ENCODE measurements at places on chromosomes 3 and 15.

GRCh38 chr3:40843851-40844548 lies 319.2 kb downstream of the ZNF621 start:
- DNase-seq: no peak

GRCh38 chr15:84099181-84099580 lies 136.4 kb upstream of the GOLGA6L4 start:
- no peak for DNase-seq

DNA sequence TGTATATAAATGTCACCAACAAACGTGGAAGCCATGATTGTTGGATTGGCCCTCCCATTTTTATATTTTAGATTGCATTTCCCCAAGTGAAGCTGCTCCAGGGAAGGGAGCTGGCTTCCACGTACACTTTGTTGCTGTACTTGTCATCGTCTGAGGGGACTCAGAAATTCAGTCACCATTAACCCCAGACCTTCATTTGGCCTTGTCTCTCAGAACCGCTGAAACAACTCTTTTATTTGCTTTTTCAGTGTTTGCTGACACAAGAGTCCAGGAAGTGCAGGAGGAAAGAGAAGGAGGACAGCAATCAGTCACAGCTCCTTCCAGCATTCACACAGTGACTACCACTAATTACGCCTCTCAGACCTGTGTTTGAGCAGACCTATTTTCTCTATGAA lies 276.5 kb downstream of the TBL1XR1 start:
- DNase-seq: no peak

DNA sequence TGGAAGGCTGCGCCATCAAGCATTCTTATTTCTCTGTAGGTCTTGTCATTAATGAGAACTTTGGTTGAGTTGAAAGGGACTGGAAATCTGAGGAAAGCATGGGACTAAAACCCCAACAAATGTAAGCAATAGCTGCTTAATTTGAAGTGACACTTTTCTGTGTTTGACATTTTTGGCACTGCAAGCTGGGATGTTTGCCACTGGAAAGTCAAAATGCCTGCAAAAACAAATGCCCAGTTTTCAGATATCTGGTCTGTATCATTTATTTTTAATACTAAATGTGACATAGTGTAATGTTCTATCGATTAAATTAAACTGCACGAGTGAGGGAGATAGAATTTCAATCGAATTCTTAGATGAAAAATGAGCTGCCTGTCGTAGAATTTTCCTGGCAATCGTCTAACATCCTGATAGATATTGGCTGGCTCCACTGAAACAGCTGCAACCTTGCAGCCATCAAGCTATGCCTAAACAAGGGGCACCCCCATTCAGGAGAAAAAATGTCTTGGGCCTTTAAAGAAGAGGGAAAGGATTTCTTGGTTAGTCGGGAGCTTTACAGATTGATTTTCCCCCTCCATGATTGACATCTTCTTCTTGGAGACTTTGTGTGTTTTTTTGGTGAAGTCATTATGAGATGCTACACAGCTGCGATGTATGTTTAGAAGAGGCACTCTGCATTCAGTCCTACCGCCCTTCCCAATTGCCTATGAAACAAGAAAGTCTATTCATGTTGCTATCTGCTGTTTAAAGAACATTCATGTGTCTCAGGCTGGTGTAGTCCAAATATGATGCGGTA lies 316.7 kb upstream of the TBL1XR1 start:
- no peak for DNase-seq

DNA sequence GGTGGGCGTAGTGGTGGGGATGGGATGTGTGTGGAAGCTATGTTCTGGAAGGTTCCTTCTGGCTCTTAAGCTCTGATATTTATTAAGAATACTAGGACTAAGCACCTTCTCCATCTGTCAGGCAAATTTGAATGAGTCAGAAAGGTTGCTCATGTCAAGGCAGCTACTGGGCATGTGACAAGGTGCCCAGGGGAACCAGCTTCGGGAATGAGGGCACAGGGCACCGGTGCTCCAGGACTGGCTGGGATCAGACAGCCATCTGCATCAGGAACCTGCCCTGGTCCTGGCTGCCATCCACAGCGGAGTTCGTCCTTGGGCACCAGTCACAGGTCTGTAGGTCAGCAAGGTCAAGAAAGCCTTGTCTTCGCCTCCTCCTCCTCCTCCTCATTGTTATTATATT lies 32.5 kb downstream of the CA12 start:
- no peak for DNase-seq

DNA sequence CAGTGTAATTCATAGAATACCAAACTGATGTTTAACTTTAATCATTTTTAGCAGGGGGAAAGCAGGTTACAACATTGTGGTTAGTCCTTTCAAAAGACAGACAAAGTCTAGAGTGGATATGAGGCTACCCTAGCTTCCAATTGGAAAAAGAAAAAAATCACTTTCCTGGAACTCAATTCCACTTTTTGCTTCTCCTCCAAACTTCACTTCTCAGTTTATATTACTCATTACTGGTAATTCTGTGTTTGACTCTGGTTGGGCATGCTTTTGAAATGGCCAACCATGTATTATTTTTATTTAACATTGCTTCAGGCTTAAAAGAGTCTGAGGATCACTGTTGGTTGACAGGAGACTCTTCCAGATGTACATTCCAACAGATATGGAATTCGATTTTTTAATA lies 84.8 kb downstream of the RAP2B start:
- DNase-seq: no peak

DNA sequence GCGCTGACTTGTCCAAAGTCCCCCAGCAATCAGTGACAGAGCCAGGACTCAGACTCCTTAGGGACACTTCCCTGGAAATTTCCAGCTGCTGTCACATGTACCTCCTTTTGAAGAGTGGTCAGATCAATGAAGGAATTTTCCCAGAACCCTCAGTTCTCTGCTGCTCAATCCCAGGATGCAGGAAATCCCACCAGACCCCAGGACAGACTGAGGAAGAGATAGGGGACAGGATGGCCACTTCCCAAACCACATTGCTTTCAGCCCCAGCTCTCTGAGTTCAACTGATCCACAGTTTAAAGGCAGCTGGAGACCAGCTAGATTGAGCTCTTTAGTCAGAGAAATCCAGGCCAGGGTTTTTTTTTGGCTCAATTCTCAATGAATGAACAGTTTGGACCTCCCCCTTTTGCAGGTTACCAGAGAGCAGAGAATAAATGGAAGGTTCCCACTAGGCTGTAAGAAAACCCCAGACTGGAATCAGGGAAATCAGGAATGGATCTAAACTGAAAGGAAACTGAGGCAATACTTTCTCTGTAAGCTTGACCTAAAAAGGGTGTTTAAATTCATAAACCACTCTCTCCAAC lies 1.5 kb downstream of the CYP1A1 start:
- DNase-seq: peak; percentile 11

GRCh38 chr3:175593331-175593730 lies 734.2 kb downstream of the NAALADL2 start:
- DNase-seq: no peak

GRCh38 chr3:1190569-1190968 lies 97.7 kb downstream of the CNTN6 start:
- DNase-seq: no peak

DNA sequence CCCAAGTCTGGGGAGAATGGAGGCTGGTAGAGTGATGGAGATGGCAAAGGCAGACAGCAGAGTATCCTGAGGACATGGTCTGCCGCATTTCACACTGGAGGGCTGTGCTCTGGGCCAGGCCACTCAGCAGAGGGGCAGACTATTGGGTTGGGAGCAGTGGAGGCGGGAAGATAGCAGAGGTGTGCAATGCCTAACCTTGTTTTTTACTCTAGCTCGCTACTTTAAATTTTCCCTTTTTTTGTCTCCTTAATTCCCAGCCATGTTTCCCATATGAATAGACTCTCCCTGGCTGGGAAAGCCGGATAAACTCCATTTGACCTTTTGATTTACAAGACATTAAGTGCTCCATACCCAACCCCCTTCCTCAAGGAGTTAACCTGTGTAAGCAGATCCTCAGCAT lies 33.5 kb upstream of the ST6GAL1 start:
- DNase-seq: no peak

DNA sequence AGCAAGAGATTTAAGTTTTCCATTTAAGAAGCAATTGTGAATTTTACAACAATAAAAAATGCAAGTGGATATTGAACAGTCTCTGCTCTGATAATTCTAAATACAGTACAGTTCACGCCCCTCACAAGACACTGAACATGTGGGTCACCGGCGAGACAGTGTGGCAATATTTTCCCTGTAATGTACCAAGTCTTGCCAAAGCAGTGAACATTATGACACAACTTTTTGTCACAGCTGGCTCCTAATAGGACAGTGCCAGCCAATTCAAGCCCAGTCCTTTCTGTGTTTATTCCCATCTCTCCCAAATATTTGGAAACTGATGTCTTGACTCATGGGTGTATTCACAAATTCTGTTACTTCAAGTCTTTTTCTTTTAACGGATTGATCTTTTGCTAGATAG lies 62.3 kb downstream of the PPARG start:
- DNase-seq: no peak

- DNase-seq: no peak
Measured at GRCh38 chr15:33048255-33048654, 146.3 kb downstream of the FMN1 start.

DNA sequence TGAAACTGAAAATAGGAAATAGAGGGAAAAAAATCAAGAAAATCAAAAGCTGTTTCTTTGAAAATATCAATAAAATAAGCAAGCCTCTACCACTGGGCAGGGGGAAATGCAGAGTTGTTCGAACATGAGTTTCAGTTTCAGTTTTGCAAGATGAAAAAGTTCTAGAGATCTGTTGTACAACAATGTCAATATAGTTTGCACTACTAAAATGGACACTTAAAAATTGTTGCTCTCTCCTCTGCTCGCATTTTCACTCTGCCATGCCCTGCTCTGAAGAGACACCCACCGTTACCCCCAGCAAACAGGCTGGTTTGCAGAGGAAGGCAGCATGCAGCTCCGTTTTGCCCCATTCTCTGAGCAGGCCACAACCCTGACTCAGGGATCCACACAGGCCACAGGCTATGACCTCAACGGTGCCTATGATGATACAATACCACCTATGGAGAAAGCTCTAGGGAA lies 64.5 kb downstream of the ZNF148 start:
- DNase-seq: peak; percentile 61

- DNase-seq: no peak
Measured at GRCh38 chr3:81816473-81817250, 55.2 kb upstream of the GBE1 start.

GRCh38 chr3:11774296-11774877 lies 72.3 kb downstream of the TAMM41 start:
- DNase-seq: no peak

GRCh38 chr3:29453284-29454001 lies 172.6 kb downstream of the RBMS3 start:
- no peak for DNase-seq

DNA sequence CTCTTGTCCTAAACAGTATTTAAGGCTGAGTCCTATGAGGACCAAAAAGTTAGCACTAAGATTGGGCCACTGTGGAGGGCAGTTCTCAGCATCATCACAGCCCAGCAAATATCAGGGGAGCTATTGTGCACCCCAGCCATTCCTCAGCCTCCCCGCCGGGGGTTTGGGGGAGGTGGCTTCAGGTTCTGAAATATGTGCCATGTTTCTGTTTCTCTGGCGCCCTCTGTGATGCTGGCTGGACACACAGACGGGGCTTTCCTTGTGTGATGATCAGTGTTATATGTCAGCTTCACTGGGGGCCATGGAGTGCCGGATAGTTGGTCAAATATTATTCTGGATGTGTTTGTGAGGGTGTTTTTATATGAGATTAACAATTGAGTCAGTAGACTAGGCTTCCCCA lies 106.8 kb downstream of the GABRG3 start:
- DNase-seq: no peak

DNA sequence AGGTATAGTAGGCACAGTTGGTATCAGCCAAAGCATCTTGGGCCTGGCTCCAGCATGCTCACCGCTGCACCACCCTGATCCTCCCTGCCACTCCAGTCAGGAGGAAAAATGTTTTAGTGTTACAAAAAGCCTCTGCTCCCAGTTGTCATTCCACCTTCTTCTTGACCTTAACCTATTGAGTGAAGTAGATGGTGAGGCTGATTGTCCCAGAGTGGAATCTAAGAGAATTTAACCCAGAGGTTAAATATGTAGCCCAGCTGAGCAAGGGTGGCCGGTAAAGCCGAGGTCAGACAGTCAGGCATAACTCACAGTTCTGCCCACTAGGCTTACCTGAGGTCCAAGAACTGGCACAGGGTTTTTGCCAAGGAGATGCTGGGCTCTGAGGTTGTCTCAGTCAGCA lies 30.7 kb upstream of the TNIK start:
- no peak for DNase-seq

DNA sequence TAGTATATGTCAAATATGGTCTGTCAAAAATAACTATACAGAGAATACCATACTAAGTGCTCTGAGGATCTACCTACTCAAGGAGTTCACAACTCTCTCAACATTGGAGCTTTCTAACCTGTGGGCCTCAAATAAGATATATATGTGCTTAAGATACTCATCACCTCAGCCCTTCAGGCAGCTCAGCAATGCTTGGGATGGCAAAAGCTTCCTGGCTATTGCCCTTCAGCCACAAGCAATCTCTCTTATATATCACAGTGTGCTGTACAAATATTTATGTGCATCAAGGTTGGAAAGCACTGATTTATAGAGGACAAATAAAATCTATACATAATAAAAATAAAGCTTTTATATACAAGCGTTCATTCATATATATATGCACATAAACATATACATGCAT lies 40.3 kb downstream of the ICE2 start:
- no peak for DNase-seq

DNA sequence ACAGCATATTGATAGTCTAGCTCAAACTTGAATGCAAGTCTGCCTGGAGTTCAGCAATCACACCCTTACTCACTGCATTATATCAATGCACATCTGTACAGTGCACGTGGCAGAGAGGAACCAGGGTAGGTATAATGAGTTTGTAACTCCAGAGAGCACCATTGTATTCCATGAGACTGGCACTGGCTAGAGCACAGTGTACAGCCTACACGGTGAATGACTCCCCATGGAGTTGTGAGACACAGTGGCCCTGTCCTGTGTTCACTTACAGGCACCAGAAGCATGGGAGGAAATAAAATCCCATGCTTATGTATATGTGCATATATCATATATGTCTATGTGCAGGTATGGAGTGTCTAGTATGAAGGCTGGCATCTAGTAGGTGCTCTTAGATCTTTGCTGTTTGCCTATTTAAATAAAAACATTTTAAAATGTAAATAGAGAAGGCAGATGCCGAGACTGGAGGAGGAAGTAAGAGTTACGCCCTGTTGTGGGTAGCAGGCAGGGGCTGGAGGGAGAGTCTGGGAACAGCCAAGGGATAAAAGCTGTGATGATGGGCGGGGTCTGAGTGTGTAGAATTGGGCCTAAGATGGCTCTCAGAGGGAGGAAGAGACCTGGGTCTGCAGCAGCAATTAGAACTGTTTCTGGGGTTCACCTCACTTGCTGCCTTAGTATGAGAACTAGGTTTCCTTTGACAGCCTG lies 360.7 kb upstream of the ICE2 start:
- no peak for DNase-seq

DNA sequence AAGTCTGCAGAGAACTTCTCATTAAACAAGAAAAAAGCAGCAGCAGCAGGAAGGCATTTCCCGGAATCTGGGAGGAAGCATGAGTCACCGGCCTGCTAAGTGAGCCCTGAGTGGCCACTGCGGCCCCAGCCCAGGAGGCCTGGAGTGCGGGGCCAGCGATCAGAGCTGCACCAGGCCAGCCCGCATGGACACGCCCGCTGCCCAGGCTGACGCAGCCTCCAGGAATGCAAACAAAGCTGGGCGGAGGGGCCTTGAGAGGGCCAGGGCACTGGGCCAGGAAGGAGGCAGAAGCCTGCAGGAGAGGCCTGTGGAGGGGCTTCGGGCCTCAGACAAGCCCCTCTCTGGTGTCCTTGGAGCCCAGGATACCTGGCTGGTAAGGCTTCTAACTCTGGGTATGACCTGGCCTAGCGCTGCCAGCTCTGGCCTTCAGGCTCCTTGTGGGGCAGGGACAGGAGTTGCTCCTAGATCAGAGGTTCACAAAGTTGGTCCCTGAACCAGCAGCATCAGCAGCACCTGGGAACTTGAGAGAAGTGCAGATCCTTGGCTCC lies 101.2 kb downstream of the SMAD6 start:
- peak; percentile 47 for DNase-seq

Measured in activated naive CD4-positive, alpha-beta T cell treated with anti-CD3 and anti-CD28 coated beads, Interleukin-2, amount 50 U/mL, for 72 hours (primary cell).